ENCODE measurements at places on chromosomes 5 and 9.
A peak's percentile ranks its signal among the peaks of the same experiment; 100 is the strongest.

DNA sequence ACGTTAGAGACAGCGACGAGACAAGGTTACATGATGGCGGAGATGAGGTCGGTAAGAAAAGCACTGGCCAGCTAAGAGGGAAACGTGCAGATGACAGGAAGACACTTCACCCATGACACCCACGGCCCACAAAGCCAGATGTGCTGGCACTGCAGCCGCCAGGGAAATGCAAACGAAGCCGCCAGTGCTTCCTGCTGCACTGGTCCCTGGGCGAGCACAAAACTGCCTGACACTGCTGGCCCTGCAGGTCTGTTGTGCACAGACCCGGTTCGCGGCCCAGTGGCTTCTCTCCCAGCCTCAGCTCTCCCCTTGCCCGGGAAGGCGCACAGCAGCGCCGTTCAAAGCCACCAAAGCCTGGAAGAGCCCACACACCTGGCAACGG is 20.3 kb downstream of the QSOX2 start:
- H3K4me3 ChIP-seq = no peak overlapping the region
- peaks cover 8% of the 10 kb centered on the region for H3K36me3 ChIP-seq
- no peaks in the 10 kb centered on the region for H3K27me3 ChIP-seq
- no peak overlapping the region for H3K27ac ChIP-seq

DNA sequence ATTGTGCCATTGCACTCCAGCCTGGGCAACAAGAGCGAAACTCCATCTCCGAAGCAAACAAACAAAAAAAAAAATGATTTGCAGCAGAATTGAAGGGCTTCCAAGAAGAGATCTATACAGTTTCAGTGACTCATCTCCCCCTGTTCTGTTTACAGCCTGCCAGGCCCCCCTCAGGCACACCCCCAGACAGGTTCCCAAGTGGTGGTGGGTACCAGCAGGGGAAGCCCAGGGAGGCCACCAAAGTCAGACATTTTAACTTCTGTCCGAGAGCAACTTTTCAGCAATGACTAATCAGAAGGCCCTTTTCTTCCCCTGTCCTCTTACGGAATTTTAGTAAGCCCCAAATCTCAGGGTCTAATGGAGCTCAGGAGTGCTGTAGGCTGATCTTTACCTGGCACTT is 98.7 kb downstream of the PAX5 start:
- H3K36me3 ChIP-seq = peaks cover 3% of the 10 kb centered on the region
- peak overlapping the region; percentile 94 for H3K27ac ChIP-seq
- DNase-seq = no peak
- peaks cover 7% of the 10 kb centered on the region for H3K4me1 ChIP-seq
- H3K4me3 ChIP-seq = no peak overlapping the region

GRCh38 chr5:15798006-15798405 is 298.0 kb downstream of the FBXL7 start:
- no peak for DNase-seq
- no peaks in the 10 kb centered on the region for H3K27me3 ChIP-seq
- peaks cover 18% of the 10 kb centered on the region for H3K36me3 ChIP-seq
- H3K4me3 ChIP-seq = no peak overlapping the region
- H3K27ac ChIP-seq = no peak overlapping the region

DNA sequence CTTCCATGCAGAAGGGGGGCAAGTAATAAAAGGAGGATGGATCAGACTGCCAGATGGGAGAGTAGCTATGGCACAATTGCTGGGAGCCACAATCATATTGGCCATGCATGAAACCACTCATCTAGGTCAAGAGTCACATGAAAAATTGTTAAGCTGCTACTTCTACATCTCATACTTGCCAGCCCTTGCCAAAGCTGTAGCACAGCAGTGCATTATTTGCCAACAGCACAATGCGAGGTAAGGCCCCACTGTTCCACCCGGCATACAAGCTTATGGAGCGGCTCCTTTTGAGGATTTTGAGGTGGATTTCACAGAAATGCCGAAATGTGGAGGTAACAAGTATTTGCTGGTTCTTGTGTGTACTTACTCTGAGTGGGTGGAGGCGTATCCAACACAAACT is 109.9 kb upstream of the EPB41L4A start:
- no peak for DNase-seq
- H3K4me1 ChIP-seq = no peaks in the 10 kb centered on the region
- H3K27me3 ChIP-seq = no peaks in the 10 kb centered on the region
- no peak overlapping the region for H3K4me3 ChIP-seq
- H3K27ac ChIP-seq = no peak overlapping the region

DNA sequence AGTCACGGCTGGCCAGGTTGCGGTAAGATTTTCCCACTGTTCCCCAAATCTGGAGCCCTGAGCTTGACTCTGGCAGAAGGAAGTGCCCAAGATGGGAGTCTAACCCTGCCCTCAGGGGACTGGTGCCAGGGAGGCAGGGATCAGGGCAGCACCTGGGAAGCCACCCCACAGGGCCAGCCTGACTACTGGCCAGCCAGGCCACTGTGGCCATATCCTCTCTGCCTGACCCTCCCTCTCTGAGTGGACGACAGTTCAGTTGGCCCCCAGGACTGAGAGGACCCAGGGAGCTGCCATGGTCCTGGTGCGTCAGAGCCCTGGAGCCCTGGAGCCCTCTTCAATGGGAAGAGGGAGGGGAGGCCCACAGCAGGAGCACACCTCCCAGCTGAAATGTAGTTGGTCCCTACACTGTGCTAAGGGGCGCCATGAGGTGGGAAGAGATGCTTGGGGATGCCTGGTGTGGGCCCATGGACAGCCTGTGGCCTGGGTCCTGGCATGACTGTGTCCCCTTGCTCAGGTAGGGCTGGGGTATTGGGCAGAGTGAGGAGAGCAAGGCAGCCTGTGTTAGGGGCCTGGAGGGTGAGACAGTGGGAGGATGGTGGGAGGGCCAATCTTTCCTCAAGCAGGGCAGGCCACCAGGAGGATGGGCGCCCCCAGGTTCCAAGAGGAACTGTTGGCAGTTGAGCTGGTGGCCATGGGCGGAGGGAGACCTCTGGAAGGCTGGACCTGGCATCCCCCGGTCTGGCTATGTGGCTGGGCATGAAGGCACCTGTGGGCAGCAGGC is 81.1 kb downstream of the PHF2 start:
- no peaks in the 10 kb centered on the region for H3K4me1 ChIP-seq
- no peak for DNase-seq
- no peak overlapping the region for H3K27ac ChIP-seq
- H3K36me3 ChIP-seq = peaks cover 7% of the 10 kb centered on the region
- no peak overlapping the region for H3K4me3 ChIP-seq
- no peaks in the 10 kb centered on the region for H3K27me3 ChIP-seq

GRCh38 chr5:167952278-167952995 is 339.0 kb upstream of the WWC1 start:
- H3K4me3 ChIP-seq = no peak overlapping the region
- no peak for DNase-seq
- H3K27me3 ChIP-seq = no peaks in the 10 kb centered on the region
- H3K27ac ChIP-seq = peak overlapping the region; percentile 28
- peaks cover 38% of the 10 kb centered on the region for H3K4me1 ChIP-seq

GRCh38 chr5:138466125-138466899 is 1.0 kb downstream of the EGR1 start:
- peaks cover 14% of the 10 kb centered on the region for H3K27me3 ChIP-seq
- DNase-seq = no peak
- H3K4me3 ChIP-seq = peak overlapping the region; percentile 90
- H3K36me3 ChIP-seq = peaks cover 20% of the 10 kb centered on the region
- peak overlapping the region; percentile 81 for H3K27ac ChIP-seq

DNA sequence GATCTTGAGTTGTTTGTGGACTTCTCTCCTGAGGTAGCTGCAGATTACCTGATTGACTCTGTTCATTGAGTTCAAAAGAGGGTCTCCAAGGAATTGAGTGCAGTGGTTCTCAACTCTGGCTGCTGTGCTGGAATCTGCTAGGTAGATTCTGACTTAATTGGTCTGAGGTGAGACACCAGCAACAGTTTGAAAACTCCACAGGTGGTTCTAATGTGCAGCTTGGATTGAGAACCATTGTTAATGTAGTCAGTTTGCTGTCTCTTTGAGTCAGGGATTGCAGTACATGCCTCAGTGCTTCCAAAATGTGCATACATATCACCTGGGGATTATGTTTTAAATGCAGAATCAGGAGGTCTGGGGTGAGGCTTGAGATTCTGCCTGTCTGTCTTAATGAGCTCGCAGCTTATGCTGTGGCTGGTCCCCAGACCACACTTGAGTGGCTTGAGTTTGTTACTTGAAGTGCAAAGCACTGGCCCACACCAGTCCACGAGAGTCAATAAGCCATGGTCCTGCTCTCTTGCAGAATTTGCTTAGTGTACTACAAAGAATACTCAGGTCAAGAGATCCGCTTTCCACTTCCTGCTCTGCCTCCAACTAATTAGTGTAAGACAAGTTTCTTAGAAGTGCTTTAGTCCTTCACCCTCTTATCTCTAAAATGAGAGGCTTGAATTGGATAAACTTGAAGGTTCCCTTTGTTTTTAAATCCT is 82.3 kb downstream of the ATG10 start:
- H3K4me1 ChIP-seq = no peaks in the 10 kb centered on the region
- H3K27ac ChIP-seq = no peak overlapping the region
- H3K27me3 ChIP-seq = no peaks in the 10 kb centered on the region
- no peak for DNase-seq

All from neural crest cell (in vitro differentiated cells).